ENCODE measurements at places on chromosomes 3 and 15.
A peak's percentile ranks its signal among the peaks of the same experiment; 100 is the strongest.

- DNase-seq = no peak
Measured at GRCh38 chr15:45132844-45133560, 3.2 kb downstream of the DUOX1 start.

DNA sequence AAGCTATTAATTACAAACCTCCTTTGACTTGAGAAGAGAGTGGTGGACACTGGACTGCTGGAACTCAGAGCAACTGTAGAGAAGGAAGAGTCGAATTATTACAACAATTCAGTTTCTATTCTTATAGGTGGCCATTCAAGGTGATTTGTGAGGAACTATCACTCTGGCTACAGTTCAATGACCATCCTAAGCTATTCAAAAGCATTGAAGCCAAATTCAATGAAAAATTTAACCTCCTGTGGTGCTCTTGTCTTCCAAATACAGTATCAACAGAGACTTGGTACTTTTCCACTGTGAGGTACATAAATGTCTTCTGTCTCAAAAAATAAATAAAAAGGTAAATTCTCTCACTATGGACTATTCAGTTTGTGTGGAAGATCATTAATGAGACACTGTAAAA is 513.3 kb upstream of the SEMA6D start:
- no peak for DNase-seq

DNA sequence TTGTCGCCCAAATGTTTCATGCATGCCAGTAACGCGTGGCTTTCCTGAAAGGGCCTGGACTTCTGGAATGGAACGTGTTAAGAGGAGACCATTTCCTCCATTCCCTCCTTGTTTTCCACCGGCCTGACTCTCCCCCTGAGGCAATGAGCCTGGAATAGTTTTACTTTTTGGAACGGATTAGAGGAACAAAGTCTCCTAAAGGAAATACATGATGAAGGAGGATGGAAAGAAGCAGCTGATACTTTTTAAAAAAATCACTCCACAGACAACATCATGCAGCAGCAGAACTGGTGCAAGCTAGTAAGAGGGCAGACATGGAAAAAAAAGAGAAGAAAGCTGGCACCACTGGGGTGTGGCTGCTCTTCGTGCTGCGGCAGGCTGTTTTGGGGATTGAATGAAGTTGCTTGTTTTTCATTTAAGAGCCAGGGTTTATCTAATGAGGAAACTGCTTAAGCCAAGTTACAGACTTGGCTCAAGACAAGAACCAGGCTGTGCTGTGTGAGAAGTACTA is 3.6 kb upstream of the KBTBD12 start:
- no peak for DNase-seq

DNA sequence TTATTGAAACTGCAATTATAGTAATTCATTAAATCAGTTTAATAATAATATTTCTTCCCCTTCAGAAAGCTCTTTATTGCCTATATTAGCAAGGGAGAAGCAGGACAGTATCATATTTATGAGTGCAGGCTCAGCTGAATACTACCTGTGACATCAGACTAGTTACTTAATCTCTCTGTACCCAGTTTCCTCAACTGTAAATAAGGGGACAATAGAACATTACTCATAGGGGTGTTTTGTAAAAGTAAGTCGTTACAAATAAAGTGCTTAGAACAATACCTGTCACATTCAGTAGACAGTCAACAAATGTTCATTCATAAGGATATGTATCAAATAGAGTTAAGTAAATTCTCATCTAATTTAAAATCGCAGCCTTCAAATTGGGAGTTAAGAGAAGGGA is 12.1 kb upstream of the VPS39 start:
- DNase-seq = no peak

DNA sequence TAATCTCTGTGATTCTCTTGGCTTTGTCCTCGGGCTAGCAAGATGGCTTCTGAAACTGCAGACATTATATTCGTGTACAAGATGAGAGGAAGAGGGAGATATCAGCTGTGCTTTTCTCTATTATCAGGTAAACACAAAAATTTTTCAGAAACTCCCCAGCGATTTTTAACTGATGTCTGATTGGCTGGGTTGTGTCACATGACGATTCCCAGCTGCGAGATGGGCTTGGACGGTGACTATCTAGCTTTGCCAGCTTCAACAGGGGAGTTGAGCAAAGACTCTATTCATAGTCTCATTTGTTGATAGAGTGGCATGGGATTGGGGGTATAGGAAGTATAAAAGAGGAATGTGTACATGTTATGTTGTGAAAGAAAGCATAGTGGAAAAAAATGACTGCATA is 248.8 kb upstream of the AZI2 start:
- DNase-seq = no peak

GRCh38 chr15:42994546-42994945 is 74.0 kb upstream of the TTBK2 start:
- no peak for DNase-seq

DNA sequence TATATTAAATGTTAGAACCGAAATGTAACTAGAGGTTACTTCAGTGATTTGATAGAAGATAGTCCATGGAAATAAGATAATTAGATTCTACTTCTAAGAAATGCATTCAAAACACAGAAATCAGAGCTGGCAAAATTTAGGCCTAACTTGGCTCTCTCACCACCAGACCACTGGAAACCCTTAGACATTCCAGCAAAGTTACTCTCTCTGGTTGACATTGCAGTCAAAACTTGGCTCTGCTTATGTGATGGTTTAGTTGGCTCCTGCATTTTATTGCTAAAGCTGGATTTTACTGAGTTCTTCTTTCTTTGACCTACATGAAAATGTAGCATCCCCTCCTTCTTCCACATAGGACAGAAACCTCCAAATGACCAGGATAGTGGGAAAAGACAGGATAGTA is 35.4 kb upstream of the CBLB start:
- DNase-seq = no peak

- peak; percentile 54 for DNase-seq
Measured at GRCh38 chr15:91102546-91103330, 2.7 kb downstream of the SV2B start.

All from cerebellar cortex (tissue), 1 donor.